Upper lobe of right lung (tissue), 1 donor: ENCODE measurements at places on chromosomes 12 and 14.

DNA sequence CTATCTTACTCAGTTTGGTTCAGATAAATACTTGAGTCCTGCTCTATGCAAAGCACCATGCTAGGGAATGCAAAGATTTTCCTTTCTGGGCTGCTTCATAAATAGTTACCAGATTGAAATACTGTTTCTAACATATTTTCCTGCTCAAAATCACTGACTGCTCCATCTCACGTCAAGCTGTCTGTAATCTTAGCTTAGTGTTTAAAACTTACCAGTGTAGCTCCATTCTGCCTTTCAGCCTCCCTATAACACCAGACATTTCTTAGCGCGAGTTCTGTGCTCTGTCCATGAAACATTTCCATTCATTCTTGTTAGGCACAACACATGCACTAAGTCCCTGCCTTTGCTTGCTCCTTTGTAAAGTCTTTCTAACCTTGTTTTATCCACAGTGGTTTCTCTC lies 129.4 kb downstream of the NPAS3 start:
- DNase-seq, result no peak

- DNase-seq, result no peak
Measured at GRCh38 chr14:88049266-88049665, 44.3 kb downstream of the GPR65 start.

- DNase-seq, result no peak
Measured at GRCh38 chr12:30200864-30201263, 417.1 kb upstream of the TMTC1 start.

GRCh38 chr14:89249065-89249695 lies 167.9 kb downstream of the FOXN3 start:
- DNase-seq, result no peak

- DNase-seq, result no peak
Measured at GRCh38 chr12:16421806-16422205, 74.4 kb downstream of the MGST1 start.

GRCh38 chr14:56061051-56061450 lies 57.2 kb upstream of the PELI2 start:
- DNase-seq, result no peak

DNA sequence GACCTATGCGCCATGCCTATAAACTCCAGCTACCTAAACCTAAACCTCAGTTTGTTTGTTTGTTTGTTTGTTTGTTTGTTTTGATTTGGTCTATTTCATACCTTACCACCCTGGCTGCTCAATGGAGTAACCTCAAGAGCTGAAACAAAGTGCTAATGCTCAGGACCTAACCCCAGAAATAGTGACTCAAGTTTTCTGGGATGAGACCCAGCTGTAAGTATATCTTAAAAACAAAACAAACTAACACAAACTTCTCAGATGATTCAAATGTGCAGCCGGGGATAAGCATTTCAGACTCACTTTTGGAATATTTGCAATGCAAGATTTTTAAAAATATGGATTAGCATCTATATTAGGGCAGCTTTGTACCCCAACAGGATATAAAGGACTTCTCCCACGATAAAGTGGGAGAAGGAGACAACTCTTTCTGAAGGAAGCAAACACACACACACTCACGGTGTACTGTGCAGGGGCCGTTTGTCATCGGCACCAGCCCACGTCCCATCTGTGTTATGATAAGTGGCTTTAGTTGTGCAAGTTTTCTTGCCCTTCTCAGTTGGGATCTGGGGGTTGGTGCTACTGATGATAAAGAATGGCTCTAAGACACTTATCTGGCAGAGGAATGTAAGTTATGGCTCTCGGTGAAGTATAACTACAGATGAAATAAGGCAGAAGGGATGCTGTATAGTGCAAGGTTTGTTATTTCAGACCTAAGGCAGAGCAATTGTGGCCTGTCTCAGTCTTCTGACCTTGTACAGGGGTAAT lies 516.7 kb upstream of the TMEM132C start:
- DNase-seq, result no peak

- no peak for DNase-seq
Measured at GRCh38 chr14:101412739-101413138, 148.6 kb upstream of the DIO3 start.

- DNase-seq, result peak; percentile 93
Measured at GRCh38 chr12:6199531-6200255, 507 bp upstream of the CD9 start.

DNA sequence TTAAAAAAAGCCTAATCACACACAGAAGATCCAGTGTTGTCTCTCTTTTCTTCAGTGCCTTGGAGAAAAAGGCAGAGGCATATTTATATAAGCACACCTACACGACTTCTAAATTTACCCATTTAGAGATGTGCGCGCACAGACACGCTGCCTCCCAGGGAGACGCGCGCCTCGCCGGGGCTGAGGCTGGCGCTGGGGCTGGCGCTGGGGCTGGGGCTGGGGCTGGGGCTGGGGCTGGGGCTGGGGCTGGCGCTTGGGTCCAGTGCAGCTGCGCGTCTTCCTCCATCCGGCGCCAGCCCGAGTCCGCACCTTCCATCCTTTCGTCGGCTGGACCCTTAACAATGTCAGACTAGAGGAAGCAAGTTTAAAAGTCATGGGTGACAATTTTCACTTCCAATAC lies 118.4 kb upstream of the ARID2 start:
- DNase-seq, result no peak

- no peak for DNase-seq
Measured at GRCh38 chr14:72594099-72594901, 299.6 kb downstream of the DPF3 start.

GRCh38 chr12:95532851-95533250 lies 18.4 kb downstream of the USP44 start:
- DNase-seq, result no peak

DNA sequence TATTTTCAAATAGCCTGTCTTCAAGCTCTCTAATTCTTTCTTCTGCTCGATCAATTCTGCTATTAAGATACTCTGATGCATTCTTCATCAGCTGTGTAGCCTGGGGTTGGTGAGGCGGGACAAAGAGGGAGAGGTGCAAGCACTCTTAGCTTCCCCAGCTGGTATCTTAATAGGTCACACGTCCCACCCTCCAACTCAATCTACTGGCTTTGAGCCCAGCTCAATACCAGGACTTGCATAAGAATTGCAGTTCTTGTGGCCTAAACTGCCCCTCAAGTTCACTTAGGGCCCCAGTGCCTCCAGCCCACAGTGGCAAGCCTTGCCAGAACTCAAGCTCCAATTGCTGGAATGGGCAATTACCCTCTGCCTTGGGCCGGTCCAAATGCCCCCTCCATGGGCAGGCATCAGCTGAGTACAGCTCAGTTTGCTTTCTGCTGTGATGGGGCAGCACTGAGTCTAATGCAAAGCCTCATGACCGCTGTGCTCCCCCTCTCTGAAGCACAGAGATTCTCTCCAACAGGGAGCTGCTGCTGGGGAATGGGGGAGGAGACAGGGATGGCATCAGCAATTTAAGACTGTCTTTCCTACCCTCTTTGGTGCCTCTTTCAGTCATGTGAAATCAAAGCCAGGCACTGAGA lies 5.6 kb upstream of the SPATA7 start:
- DNase-seq, result no peak

GRCh38 chr14:75845136-75845804 lies 136.5 kb downstream of the TGFB3 start:
- DNase-seq, result no peak

DNA sequence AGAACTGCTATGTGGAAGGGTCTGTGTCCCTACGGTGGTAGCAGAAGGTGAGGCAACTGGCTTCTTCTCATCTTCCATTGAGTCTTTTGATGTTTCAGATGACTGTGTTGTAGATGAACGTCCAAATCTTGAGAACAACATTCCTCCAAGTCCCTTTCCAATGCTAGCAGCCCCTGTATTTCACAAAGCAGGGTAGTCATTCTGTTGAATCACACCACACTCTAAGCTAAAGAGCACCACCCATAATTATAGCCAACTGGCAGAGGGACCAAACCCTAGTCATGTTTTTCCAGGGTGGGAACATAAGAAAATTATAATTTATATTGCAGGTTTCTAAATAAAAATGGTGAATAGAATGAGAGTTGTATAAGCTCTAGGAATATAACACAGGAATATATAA lies 98.7 kb downstream of the DDHD1 start:
- no peak for DNase-seq

DNA sequence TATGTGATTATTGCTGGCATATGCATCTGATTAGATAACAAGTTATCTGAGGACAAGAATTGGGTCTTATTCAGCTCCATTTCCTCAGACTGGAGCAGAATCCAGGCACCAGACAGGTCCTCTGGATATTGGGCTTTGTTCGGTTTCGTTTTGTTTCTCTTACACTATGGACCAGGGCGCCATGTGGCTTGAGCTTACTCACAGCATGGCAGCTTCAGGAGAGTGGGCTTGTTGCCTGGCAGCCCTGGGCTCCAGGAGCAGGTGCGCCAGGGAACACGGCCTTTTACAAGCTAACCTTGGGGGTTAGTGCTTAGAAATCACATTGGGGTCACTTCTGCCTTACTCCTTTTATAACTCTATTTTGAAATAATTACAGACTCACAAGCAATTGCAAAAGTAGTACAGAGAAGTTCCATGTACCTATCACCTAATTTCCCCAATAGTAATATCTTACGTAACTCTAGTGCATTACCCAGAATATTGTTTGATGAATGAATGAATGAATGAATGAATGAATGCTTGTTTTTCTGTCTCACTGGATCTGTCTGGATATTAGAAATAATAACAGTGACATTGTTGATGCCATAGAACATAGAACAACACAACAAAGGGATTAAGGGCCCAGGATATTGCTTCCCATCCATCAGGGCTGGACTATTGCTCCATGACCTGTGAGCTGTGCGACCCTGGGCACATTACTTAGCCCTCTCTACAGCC lies 39.0 kb downstream of the CMKLR1 start:
- no peak for DNase-seq

- DNase-seq, result no peak
Measured at GRCh38 chr14:99818503-99819036, 25.4 kb downstream of the EML1 start.

- no peak for DNase-seq
Measured at GRCh38 chr12:34297126-34297789, 275.0 kb downstream of the ALG10 start.

DNA sequence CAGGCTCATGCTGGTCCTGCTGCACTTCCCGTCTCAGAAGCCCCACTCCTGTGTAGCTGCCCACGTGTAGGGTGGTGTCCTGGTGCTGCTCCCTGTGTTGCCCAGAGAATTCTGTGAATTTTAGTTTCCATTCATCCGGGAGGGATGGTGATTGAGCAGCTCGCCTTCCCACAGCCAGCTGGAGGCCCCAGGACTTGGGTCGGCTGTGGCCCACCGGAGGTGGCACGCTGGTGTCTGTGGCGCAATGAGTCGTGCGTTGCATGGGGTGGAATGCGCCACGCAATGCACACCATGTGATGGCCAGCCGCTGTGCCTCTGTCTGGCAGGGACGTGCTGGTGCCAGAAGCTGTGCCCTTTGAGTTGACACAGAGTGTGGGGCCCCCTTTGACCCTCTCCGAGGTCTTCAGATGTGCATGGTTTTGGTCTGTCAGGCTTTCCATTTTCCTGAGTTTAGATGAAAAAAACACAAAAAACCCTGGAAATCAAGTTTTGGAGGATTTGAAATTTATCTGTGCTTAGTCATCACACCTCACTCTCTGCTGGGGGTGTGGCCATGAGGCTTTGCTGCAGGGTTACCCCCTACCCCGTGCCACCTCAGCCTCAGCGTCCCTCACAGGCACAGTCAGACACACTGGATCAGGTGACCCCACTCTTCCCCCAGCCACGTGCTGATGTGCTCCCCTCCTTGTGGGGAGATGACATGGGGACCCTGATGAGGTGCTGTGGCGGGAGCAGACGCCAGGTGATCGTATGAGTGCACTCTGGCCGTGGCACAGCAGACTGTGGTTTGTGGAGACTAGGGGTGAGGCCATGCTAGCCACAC lies 64.6 kb downstream of the EP400 start:
- DNase-seq, result peak; percentile 50

GRCh38 chr14:34300882-34301734 lies 160.9 kb downstream of the SPTSSA start:
- no peak for DNase-seq

DNA sequence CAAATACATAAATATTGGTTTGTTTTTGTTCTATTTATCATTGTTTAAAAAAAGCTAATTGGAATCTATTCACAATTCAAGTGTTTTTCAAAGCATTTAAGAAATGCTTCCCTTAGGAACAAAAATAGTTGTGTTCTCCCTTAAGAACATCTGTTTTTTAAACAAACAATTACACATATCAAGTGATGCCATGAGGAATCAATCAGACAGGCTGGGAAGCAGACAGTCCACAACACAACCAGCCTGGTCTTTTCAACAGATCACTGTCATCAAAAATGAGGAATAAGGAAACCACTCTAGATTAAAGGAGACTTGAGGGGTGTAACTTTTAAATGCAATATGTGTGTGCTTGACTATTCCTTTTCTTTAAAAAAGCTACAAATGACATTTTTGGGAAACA lies 25.5 kb downstream of the GALC start:
- no peak for DNase-seq

- no peak for DNase-seq
Measured at GRCh38 chr14:100888789-100889315, 14.7 kb downstream of the RTL1 start.

- DNase-seq, result peak; percentile 36
Measured at GRCh38 chr12:131117438-131118245, 163.9 kb downstream of the ADGRD1 start.

- no peak for DNase-seq
Measured at GRCh38 chr14:95460647-95461478, 55.6 kb downstream of the SYNE3 start.

DNA sequence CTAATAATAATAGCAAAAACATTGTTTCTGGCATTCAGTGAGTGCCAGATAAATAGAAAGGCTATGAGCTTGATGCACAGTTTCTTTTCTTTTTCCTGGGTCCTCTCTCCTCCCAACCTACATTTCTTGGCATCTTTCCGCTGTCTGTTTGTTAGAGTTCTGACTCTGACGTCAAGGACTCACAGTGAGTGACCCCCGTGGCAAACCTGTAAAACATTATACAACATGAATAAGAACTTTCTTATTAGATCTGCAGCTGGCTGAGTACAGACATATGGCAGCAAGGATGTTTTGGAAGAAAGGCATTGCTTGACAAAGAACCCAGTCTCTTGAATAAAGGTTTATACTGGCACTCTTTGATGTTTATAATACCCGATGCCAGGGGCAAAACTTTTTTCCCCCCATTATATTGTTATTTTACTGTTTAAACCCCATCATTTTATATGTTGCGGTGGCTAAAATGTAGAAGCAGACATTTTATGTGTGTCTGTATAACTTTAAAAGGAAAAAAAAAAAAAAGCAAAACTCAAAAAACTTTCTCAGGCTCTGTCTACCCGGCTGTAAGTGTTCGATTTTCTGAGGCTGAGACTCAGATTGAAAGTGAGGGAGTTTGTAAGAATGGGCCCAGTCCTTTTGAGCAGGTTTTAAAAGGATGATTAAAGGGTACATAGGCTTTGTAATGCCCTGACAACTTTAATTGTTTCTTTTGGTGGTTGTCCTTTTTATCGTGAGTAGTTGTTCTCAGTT lies 159.3 kb downstream of the PDE3A start:
- no peak for DNase-seq

DNA sequence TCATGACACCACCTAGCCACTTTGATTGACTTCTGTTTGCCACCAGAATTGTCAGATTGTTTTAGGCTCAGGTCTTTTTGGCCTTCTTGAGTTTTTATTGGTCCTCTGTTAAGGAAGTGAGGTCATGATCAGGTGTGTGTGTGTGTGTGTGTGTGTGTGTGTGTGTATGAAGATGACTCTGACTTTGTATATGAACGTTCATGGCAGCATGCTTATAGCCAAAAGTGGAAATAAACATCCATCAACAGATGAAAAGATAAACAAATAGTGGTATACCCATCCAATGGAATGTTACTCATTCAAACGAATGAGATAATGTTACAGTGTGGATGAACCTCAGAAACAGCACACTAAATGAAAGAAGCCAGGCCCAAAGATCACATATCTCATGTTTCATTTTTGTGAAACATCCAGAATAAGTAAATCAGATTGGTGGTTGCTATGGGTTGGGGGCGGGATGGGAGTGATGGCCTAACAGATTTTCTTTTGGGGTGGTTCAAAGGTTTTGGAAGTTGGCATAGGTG lies 258.6 kb downstream of the KTN1 start:
- DNase-seq, result no peak
